Fibroblast of skin of left quadriceps (primary cell): ENCODE measurements at places on chromosomes 1 and 21.

DNA sequence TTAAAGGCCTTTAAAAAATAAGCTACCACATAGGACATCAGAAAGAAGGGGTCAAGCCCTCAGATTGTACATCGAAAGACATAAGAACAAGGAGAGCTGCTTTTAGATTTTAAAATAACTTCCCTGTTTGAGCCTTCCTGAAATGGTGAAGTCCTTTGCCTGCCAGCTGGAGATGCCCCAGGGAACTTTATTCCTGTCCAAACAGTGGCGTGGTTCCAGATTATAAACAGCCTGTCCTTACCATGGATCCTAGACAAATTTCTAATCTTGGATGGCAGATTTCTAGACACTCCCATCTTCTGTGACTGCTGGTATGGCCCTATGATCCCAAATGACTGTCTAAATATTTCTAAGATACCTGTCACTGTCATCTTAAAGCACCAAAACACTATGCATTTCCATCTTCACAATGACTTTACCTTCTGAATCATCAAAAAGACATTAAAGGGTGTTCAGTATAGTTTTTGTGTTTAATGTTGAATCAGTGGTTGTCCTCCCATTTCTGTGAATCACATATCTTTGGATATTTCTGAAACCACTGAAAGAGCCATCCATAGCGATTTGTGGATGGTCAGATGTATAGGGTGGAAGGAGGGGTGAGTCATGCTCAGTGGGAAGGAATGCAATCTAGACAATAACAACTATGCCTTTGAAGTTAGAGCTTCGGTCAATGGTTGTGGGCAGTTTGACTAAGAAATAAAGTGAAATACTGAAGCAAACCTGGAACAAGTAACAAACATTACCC is 23.2 kb downstream of the ILDR2 start:
- peak; percentile 38 for DNase-seq

DNA sequence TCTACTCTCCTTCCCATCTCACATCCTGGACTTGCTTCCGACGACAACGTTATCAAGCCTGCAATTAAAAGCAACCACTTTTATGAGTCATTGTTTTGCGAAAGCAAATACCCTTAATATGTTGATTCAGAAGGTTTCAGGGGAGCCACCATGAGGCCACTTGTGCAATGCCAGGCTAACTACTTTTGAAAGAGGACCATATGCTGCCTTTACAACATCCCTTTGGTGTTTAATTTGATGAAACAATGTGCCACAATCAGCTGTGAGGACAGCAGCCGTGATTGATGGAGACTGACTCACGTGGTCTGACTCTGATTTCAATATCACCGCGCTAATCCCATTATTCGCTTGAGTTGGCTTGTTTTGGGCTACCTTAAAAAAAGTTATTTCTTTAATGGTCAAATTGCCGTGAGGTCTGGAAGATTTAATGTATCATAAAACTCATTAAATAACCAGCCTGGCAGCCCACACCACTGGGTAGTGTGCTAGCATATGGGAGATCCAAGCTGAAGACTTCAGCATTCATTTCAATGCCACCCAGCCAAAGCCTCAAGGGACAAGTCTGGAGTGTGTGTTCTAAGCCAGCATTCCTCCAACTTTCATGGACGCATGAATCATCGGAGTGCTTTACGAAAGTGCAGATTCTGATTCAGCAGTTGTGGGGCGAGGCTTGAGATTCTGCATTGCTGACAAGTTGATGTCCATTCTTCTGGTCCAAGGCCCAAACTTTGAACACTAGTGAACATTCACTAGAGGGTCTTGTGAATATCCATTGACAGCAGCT is 73.3 kb upstream of the PAXBP1 start:
- DNase-seq, result peak; percentile 32

DNA sequence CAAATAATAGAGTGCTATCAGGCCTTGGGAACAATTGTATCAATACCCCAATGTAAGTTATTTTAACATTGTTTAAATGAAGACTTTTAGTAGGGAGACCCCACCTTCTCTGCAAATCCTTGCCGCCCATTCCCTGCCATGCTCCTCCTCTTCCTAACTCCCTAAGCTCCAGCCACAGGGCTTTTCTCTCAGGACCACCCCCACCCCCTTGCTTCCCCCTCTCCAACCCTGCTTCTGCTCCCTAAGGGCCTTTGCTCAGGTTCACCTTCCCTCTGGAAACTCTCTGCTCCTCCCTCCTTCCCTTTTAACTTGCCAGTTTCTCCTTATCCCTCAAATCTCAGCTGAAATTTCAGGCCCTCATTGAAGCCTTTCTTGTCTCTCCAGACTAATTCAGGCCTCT is 16.8 kb downstream of the CCDC190 start:
- DNase-seq, result no peak

DNA sequence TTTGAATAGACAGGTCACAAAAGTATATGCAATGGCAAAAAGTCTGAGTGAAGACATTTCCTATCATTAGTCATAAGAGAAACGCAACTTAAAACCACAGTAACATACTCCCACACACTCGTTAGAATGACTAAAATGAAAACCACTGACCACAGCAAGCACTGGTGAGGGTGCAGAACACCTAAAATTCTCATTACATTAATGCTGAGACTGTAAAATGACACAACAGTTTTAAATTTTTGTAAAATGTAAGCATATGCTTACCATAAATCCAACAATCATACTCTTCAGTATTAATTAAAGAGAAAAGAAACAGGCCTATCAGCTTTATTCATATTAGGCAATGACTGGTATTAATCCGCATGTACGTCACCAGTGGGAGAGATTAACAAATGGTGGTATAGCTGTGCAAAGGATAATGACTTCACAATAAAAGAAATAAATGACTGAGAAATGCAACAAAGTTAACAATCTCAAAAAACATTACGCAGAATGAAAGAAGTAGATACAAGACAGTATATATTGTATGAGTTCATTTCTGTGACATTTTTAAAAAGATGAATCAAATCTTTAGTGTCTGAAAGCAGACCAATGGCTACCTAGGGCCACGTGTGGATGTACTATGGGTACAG is 253.5 kb downstream of the AKT3 start:
- DNase-seq, result peak; percentile 95

- DNase-seq, result no peak
Observed at GRCh38 chr1:39642796-39643195, 3.4 kb upstream of the HEYL start.

DNA sequence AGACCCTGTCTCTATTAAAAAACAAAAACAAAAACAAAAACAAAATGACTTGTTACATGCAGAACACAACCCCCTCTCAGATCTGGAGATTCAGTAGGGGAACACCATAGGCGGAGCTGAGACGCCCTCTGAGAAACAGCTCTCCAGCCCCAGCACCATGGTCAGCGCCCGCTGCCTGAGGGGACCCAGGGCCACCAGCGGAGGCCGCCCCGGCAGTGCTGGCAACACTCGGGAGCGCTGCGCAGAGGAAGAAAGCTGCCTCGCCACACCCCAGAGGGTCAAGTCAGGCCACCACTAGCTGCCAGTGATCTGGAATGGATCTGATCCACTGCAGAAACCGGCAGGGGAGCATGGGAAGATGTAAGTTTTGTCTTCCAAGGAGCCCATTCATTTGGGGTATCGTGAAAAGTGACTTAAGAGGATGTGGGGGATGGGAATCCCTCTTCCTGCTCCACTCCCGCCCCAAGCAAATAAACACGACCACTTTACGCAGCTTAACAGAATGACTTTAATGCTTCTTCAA is 3.1 kb downstream of the ACTA1 start:
- DNase-seq, result no peak

GRCh38 chr21:29168891-29169315 is 38.5 kb downstream of the MAP3K7CL start:
- no peak for DNase-seq

GRCh38 chr1:4394366-4394765 is 260.0 kb upstream of the AJAP1 start:
- DNase-seq, result no peak

GRCh38 chr1:15075817-15076216 is 77.7 kb upstream of the TMEM51 start:
- DNase-seq, result no peak

DNA sequence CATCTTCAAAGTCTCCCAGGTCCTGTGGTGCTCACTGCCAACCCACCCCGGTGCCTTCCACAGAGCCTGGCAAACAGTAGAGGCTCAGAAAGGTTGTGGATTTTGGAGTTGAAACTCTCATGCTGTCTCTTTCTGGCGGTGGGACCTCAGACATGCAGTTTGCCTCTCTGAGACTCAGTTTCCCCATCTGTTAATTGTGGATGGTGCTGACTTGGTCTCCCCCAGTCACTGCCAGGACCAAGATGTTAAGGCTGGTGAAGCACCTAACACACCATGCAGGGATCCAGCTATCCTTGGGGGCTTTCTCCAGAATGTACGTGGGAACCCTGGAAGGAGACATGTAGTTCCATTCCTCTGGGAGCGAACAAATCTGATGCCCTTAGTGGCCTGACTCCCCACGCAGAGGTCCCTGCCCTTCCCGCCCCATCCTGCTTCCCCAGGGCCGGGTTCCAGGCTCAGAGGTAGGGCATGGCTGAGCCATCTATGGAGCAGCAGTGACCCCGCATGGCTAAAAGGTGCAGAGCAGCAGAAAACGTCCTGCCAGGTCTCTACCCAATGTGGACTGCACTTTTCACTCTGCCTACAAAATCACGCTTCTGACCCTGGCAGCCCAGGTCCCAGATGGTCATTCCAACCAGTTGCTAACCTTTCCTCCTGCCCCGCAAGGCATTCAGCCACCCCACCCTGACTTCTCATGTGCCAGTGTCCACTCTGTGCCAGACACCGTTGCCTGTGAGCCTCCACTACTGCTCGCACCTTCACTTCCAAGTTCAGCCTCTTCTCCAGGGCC is 9.2 kb upstream of the TTC22 start:
- DNase-seq, result peak; percentile 14

DNA sequence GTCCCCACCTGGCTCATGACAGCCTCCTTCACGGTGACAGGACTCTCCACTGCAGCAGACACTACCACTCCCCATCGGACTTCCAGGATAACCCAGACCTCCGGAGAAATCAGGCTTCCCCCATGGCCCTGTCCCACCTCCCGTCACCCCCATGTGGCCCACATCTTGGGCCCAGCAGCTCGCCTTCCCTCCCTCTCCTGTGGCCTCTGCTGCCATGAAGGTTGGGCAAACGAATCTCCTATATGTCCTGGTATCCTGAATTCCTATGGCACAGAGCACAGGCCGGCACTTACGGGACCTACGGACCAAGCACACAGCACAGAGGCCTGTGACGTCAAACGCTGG is 82.0 kb downstream of the NPHP4 start:
- no peak for DNase-seq

DNA sequence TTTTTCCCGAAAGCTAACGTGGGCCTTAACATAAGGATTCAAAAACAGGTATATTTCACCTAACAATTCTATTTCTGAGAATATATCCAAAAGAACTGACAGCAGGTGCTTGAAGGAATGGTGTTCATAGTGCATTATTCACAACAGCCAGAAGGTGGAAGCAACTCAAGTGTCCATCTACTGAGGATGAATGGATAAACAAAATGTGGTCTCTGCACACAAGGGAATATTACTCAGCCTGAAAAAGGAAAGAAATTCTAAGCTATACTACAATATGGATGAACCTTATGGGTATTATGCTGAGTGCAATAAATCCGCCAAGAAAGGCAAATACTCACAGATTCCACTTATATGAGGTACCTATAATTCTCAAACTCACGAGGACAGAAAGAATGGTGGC is 6.1 kb upstream of the RIPPLY3 start:
- DNase-seq, result no peak

- DNase-seq, result no peak
Observed at GRCh38 chr1:22507587-22507986, 55.7 kb upstream of the EPHA8 start.

- no peak for DNase-seq
Observed at GRCh38 chr1:51875291-51875772, 3.2 kb downstream of the NRDC start.

GRCh38 chr1:36366091-36366661 is 19.5 kb downstream of the STK40 start:
- DNase-seq, result peak; percentile 68

DNA sequence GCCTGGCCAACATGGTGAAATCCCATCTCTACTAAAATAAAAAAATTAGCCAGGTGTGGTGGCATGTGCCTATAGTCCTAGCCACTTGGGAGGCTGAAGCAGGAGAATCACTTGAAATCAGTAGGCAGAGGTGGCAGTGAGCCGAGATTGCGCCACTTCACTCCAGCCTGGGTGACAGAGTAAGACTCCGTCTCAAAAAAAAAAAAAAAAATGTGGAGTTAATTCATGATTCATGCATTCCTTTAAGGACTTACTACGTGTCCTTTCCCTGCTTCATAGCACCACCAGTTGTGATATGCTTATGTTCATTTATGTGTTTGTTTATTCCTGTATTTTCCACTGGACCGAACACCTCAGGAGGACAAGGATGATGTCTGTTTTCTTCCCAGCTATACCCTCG is 12.7 kb upstream of the PRELP start:
- peak; percentile 68 for DNase-seq

DNA sequence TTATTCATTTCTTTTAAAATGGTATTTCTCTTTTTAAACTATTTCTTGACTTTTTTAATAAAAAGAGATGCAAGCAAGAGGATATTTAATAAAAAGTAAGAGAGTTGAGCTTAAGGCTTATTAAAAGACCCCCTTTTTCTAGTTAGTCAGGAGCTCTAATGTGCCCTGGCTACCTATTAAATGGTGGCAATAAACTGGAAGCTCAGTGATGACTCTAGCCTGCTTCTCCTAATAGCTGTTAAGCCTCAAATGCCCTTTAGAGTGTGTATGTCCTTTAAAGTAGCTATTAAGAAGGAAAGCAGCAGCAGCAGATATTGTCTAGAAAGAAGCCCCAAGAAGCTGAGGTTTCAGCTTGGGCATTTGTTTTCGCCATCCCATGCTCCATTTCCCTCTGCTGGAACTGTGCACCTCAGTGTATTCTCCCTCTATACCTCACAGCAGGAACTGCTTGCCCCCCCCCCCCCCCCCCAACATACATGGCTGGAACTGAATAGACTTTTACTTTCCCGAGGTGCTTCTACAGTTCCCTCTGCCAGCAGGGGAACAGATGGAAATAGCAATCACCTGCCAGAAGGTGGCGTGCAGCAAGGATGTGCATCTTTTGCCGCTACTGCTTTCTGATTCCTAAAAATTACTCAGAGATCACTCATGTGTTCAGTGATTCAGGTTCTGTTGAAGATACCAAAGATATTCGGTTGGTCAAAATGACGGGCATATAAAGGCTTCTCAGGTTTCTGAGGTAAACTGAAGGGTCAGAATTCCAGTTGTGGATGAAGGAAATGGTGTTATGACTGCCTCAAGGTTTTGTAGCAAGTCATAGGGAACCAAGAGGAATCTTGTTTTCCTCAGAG is 2.5 kb downstream of the RGS4 start:
- peak; percentile 73 for DNase-seq

DNA sequence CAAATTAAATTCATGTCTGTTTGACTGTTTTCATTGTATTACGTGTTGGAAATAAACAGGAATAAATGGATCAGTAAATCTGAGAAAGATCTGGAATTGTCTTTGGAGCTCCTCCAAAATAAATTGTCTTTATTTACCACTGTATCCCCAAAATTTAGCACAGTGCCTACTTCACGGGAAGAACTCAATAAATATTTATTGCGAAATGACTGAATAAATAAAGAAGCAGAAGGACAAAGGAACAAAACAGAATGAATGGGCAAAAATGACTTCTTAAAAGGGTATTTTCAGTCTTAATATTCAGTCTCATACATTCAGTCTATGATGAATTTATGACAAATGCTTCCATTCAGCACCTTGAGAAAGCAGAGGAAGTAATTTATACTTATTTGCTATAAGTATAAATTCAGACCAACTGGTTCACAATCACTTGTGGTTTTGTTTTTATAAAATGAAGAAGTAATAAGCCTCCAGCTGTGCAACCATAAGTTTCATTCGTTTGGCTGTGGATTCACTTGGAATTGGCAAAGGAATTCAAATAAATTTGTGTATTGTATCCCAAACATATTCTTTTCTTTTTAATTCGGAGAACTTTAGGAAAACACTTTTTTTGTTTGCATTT is 19.2 kb upstream of the PRKAA2 start:
- no peak for DNase-seq
